ENCODE measurements at places on chromosomes 1 and 21. TPM values are rescaled to one million over a fixed set of nuclear protein-coding genes. Genes with fewer than 3 reads are reported as not detected.

DNA sequence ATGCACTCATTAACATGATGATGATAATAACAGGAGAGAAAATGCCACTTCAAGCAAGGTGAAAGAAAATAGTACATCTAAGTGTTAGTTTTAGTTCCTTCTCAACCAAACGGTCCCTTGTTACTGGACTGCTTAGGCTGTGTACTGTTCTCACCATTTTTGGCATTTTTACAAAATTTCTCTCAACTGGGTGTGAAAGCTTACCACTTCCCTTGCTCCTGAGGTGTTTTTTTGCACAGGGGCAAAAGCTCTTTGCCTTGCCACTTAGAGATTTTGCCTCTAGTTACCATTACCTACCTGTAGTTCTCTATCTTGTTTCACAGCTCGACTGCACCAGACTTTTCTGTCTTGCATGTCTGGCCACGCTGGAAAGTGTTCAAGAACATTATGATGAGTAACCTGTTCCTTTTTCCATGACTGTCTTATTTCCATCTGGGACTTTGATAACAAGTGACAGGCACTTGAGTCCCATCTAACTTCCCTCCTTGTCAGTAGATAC lies 10.7 kb downstream of the NEK7 start:
- no peaks in the 10 kb centered on the region for H3K36me3 ChIP-seq
- no peak overlapping the region for H3K4me3 ChIP-seq
- H3K27ac ChIP-seq: no peak overlapping the region
- no peaks in the 10 kb centered on the region for H3K27me3 ChIP-seq
- peaks cover 41% of the 10 kb centered on the region for H3K4me1 ChIP-seq

The CBS gene
- total RNA-seq: 184 TPM

DNA sequence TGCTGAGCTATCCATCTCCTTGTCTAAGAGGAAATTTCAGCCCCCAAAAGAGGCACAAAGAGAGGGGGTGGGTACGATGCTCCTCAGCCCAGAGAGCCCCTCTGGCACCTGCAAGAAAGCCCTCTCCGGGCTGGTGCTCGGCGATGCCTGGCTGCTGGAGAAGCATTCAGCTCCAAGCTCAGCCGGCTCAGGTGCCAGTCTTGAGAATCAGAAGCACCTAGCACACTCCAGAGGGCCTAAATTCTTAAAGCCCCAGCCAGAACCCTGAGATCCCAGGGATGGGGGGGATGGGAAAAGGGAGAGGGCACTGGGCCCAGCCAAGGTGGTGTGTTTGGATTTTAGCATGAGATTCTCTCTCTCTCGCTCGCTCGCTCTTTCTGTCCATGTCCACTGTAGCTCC lies 2.9 kb downstream of the GRIK3 start:
- peaks cover 82% of the 10 kb centered on the region for H3K27me3 ChIP-seq
- no peak for DNase-seq
- H3K4me3 ChIP-seq: no peak overlapping the region
- H3K4me1 ChIP-seq: peaks cover 4% of the 10 kb centered on the region
- no peak overlapping the region for H3K27ac ChIP-seq
- no peaks in the 10 kb centered on the region for H3K36me3 ChIP-seq

- no peak for DNase-seq
- H3K4me3 ChIP-seq: no peak overlapping the region
- peaks cover 50% of the 10 kb centered on the region for H3K4me1 ChIP-seq
- H3K27ac ChIP-seq: peak overlapping the region; percentile 87
- H3K27me3 ChIP-seq: no peaks in the 10 kb centered on the region
- H3K36me3 ChIP-seq: no peaks in the 10 kb centered on the region
Measured at GRCh38 chr1:94550396-94550795, 8.8 kb upstream of the F3 start.

DNA sequence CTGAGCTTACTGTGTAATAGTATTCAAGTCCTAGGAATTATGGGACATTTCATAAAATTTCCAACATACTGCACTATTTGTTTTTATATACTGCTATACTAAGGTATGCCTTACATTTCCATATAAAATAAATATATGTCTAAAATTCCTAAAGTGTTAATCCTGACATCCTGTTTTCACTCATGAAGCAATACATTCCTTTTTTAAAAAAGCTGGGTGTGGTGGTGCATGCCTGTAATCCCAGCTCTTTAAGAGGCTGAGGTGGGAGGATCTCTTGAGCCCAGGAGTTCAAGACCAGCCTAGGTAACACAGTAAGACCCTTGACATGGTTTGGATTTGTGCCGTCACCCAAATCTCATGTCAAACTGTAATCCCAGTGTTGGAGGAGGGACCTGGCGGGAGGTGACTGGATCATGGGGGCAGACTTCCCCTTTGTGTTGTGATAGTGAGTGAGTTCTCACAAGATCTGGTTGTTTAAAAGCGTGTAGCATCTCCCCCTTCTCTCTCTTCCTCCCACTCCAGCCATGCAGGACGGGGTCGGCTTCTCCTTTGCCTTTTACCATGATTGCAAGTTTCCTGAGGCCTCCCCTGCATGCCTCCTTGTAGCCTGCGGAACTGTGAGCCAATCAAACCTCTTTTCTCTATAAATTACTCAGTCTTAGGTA lies 5.8 kb downstream of the CDC42BPA start:
- H3K4me3 ChIP-seq: no peak overlapping the region
- H3K4me1 ChIP-seq: peaks cover 36% of the 10 kb centered on the region
- H3K27me3 ChIP-seq: no peaks in the 10 kb centered on the region

GRCh38 chr1:45221716-45222115 lies 15.3 kb upstream of the ZSWIM5 start:
- no peaks in the 10 kb centered on the region for H3K36me3 ChIP-seq
- no peaks in the 10 kb centered on the region for H3K4me1 ChIP-seq
- DNase-seq: no peak
- no peak overlapping the region for H3K4me3 ChIP-seq
- H3K27me3 ChIP-seq: no peaks in the 10 kb centered on the region

The PI4KB gene
- 52.1 TPM for total RNA-seq

The CLCA4 gene
- not detected for total RNA-seq

DNA sequence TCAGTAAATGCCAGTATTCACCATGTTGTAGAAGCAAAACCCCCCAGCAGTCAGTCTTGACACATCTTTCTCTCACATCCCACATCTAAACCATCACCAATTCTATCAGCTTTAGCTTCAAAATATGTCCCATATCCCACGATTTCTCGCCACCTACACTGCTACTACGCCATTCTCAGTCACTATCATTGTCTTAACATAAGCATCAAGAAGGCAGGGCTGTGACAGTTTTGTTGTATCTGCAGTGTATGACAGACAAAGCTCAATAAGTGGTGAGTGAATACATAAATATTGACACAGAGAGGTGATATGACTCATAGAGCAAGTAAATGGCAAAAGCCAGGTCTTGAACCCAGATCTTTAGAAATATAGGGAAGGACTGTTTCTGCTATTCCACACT lies 59.9 kb downstream of the JAK1 start:
- H3K27ac ChIP-seq: no peak overlapping the region
- no peak overlapping the region for H3K4me3 ChIP-seq
- peaks cover 8% of the 10 kb centered on the region for H3K4me1 ChIP-seq
- no peak for DNase-seq

- no peak for DNase-seq
- H3K4me3 ChIP-seq: no peak overlapping the region
- no peaks in the 10 kb centered on the region for H3K36me3 ChIP-seq
- H3K27ac ChIP-seq: no peak overlapping the region
- no peaks in the 10 kb centered on the region for H3K27me3 ChIP-seq
- peaks cover 36% of the 10 kb centered on the region for H3K4me1 ChIP-seq
Measured at GRCh38 chr1:241215683-241216082, 141.3 kb downstream of the RGS7 start.

The PRRX1 gene
- total RNA-seq: 1.5 TPM

DNA sequence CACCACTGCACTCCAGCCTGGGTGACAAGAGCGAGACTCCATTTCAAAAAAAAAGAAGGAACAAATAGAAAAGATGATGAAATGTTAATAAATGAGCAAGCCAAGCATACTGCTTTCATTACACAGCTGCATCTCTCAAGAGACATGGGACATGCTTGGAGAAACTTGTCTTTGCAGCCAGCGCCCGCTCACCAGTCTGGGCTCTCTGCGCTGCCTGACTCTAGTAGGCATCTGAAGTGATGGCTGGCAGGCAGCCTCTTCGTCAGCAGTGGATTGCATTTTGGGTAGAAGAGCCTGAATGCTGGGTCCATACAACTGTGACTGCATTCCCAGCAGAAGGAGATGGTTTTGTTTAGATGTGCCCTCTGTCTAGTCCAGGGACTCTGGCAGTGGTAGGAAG lies 48.0 kb downstream of the IL6R start:
- H3K36me3 ChIP-seq: no peaks in the 10 kb centered on the region
- H3K4me1 ChIP-seq: no peaks in the 10 kb centered on the region
- DNase-seq: no peak

DNA sequence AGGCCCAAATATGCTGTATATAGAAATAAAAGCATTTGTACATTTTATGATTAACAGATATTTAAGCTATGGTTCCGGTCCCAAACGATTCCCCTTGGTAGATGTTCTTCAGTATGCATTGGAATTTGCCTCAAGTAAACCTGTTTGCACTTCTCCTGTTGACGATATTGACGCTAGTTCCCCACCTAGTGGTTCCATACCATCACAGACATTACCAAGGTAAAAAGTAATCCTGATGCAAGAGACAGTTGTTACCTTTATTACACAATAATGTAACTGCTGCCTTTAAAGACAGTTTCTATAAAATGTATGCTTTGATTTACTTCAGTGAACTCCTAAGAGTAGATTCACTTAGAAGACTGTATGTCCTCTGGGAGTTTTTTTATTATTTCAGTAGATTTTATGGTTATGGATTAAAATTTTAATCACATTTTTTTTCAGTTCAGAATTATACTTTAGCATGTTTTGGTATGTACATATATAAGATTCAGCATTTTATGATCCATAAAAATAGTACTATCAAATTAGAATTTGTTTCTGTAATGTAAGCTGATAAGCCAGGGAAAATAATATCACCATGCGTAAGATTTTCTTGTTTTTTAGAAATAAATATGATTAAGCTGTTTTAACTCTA lies 96.5 kb downstream of the USP25 start:
- H3K4me3 ChIP-seq: no peak overlapping the region
- no peaks in the 10 kb centered on the region for H3K27me3 ChIP-seq
- no peak for DNase-seq
- no peak overlapping the region for H3K27ac ChIP-seq

The OR2M3 gene
- total RNA-seq: not detected

- no peaks in the 10 kb centered on the region for H3K27me3 ChIP-seq
- no peaks in the 10 kb centered on the region for H3K36me3 ChIP-seq
- no peak overlapping the region for H3K4me3 ChIP-seq
- no peak for DNase-seq
Measured at GRCh38 chr1:166470441-166470840, 303.6 kb upstream of the FAM78B start.

GRCh38 chr1:19196331-19196730 lies 13.7 kb downstream of the UBR4 start:
- H3K4me3 ChIP-seq: no peak overlapping the region
- no peak overlapping the region for H3K27ac ChIP-seq
- DNase-seq: no peak
- no peaks in the 10 kb centered on the region for H3K27me3 ChIP-seq
- peaks cover 24% of the 10 kb centered on the region for H3K36me3 ChIP-seq

- peak; percentile 10 for DNase-seq
- peaks cover 16% of the 10 kb centered on the region for H3K4me1 ChIP-seq
- H3K36me3 ChIP-seq: peaks cover 10% of the 10 kb centered on the region
- H3K4me3 ChIP-seq: peak overlapping the region; percentile 79
- H3K27ac ChIP-seq: peak overlapping the region; percentile 97
- no peaks in the 10 kb centered on the region for H3K27me3 ChIP-seq
Measured at GRCh38 chr21:17612023-17612564, 607 bp downstream of the BTG3 start.

DNA sequence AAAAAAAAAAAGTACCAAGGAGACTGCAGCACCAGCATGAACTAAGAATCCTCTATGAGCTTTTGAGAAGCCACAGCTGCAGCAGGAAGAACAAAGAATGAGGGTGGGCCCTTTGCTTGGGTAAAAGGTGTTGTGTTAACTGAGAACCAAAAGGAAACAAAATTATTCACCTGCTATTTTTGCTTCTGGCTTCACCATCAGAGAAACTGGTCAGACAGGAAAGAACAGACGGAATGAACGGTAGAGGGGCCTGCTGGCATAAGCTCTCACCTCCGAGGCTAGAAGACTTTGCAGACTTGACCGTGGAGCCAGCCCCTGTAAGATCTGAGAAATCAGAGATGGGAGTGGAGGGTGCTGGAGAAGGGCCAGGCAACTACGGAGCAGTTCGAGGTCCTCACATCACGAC lies 27.6 kb downstream of the IL10RB start:
- DNase-seq: no peak
- H3K27ac ChIP-seq: no peak overlapping the region

DNA sequence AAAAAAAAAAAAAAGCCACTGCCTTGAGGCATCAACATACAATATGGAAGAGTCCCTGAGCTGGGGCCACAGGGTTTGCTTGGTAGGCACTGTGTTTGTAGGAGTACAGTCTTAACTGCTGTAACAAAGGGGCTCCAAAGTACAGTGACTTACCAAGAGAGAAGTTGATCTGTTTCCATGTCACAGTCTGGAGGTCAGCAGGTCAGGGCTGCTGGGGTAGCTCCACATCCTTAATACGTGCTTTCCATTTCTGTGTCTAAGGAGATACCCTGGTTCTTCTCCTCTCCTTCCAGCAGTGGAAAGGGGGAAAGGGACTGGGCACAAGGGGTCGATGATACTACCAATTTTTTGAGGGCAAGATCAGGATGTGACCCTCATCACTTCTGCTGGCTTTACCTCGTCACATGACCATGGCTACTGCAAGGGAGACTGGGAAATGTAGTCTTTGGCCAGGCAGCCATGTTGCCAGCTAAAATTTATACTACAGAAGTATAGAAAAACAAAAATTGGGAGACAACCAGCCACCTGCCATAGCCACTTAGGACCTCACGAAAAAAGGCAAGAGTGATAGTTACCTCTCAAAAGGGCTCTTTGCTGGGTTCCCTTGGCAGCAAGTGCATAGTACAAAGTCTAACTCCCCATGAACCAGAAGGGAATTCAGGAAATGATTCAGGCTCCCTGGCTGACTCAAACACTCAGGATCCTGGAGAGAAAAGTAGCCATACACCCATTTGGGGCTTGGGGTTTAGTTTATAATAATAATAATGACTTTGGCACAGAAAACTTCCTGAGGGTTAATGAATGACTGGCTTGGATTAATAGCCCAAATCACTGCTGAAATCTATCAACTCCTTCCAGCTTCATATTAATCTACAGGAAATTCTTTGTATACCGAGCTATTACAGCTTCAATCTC lies 52.7 kb upstream of the ATP5PO start:
- peaks cover under 1% of the 10 kb centered on the region for H3K27me3 ChIP-seq
- peaks cover under 1% of the 10 kb centered on the region for H3K36me3 ChIP-seq
- H3K27ac ChIP-seq: peak overlapping the region; percentile 79
- H3K4me3 ChIP-seq: no peak overlapping the region
- no peak for DNase-seq
- peaks cover 32% of the 10 kb centered on the region for H3K4me1 ChIP-seq

The ETS2 gene
- 48.9 TPM for total RNA-seq

- H3K4me3 ChIP-seq: no peak overlapping the region
- H3K27ac ChIP-seq: no peak overlapping the region
- no peak for DNase-seq
- peaks cover 17% of the 10 kb centered on the region for H3K4me1 ChIP-seq
Measured at GRCh38 chr1:93114391-93114790, 35.3 kb downstream of the MTF2 start.

The PRDM16 gene
- 69.1 TPM for total RNA-seq

All from progenitor cell of endocrine pancreas (in vitro differentiated cells).